ENCODE measurements at places on chromosomes 3 and 15.

DNA sequence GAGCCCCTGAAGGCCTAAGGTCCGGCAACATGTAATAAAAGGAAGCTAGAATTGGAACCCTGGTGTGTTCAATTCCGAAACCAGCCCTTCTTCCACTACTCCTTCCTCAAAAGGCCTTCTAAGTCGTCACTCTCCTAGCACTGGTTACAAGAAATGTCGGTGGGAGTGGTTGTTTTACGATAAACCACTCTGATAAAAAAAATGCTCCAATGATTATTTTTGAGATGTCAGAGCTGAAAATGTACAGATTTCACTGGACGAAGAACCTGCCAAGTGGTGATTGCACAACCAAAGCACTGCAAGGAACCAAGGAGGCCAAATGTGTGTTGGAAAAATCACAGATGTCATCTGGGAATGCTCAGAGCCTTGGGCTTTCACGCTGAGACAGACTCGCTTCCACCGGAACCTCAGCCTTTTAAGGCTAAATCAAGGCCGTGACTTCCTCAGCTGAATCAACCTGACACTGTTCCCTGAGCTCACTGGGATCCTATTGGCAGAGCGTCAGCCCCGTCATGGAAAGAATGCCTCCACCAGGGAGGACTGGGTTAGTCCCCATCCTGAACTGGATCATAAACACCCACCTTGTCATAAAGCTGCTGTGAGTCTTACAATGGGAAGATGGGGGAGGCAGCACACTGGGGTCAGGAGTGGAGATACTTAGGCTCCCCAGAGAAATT, 108.1 kb upstream of the THBS1 start:
- no peak for DNase-seq

DNA sequence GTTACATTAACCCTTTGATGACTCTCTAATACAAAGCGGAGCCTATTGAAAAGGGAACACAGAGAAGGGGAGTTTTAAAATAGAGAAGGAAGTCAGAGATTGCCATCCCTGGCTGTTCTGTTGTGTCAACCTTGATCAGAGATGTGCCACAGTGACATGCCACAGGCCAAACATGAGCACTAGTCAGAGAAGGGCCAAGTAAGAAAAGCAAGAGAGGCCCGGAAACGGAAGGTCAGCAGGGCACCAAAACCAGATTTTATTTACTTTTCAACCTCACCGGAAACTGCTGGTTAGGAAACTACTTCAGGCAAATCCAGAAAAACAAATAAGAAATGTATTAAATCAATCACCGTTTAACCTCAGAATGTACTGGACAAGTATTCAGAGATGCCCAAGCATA, 171.8 kb downstream of the ALCAM start:
- DNase-seq, result no peak

DNA sequence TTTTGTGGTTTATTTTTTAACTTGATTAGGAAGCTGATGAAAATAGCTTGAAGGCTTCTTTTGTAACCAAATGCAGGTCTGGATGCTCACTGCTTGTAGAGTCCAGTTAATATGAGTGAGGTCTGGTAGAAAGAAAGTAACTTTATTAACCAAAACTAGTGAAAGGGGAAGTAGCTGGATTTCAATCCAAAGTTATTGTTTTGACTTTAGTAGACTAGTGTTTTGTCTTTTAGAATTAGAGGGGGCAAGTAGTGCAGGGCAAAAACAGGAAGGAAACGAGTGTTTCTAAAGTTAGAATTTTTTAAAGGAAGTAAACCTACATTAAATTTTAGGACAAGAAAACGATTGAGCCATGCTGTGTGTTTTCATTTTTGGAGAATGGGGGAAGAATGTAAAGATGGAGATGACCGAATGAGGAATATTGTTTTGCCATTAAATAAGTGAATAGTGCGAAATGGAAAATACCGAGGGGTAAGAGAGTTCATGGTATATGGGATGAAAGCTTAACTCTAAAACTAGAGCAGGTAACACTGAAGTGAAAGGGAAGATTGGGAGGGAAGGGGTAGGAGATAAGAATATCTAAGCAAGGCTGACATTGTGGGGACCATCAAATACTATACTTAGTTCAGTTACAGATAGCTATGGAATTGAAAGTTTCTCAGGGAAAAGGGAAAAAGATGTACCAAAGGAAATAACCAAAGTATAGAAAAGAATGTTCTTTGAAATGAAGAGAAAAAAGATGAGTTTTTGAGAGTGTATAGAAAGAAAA, 40.0 kb downstream of the USP3 start:
- no peak for DNase-seq

DNA sequence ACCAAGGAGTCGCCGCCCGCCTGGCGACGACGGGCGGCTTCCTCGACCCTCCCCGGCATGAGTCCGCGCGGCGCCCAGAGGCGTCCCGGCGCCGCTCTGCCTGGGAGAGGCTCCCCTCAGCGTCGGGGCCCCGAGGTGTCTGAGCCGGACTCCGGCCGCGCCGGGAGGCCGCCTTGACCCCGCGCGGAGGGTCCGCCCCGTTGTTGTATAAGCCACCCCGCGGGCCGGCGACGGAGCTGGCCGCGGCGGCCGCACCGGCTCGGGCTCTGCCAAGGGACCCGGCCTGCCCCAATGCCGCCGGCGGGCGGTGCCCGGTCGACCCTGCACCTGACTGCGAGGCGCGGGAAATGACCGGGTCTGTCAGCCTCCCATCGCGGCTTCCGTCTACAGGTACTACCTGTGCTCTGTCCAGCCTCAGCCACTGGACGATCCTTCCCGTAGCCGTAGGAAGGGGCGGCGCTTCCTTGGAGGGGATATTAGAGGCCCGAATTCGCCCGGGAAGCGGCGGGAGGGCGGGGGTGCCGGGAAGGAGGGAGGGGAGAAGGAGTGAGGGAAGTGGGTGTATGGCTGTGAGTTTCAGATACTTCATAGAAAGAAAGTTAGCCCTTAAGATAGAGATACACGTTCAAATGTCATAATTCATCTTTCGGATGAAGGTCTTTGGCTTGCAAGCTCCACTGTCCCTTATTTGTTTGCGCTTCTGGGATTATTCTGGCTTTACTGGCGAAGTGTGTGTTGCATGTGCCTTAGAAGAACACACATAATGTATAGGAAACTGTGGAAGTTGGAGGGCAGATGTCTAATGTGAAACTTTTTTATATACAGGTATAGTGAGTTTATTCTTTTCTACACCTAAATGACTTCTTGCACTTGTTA, 620 bp downstream of the ABHD5 start:
- peak; percentile 28 for DNase-seq

- DNase-seq, result no peak
Observed at GRCh38 chr15:101464999-101465669, 24.4 kb downstream of the PCSK6 start.

DNA sequence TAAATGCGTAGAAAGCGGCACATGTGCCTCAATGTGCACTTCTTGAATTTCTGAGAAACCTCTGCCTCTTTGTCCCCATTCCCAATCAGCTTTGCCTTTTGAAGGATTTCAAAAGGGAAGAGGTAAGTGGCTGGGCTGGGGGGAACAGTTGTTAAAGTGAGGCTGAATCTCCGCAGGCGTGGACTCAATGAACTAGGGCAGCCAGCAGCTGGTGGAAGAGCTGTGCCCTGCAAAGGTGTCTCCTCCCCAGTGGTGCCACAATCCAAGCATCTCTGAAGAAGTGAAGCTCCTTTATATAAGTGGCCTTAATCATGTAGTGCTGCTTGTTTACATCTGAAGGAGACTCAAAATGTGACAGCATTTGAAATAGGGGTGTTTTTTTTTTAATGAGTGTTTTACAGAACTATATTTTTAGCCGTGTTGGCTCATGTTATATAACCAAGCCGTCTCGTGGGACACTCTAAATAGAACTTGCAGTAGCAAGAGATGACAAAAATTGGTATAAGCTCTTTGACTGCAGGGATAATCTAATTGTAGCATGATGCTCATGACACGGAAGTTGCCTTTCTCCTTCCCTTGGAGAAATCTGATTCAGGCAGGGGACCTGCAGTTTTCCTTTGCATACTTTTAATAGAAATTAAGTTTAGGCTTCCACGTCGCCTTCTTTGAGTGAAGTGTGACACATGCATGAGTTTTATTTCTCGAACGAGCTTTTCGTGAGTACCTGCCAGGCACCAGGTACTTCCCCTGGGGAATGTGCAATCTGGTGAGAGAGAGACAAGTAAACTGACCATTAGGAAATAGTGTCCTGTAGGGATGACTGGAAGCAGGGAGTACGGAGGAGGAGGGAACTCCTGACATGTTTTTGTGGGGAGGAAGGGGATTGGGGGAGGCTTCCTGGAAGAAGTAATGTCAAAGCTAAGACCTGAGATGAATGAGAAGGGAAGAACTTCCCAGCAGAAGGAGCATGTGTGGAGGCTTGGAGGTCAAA, 179.7 kb upstream of the BHLHE40 start:
- DNase-seq, result no peak

GRCh38 chr3:108228286-108228685, 6.1 kb upstream of the IFT57 start:
- DNase-seq, result no peak

DNA sequence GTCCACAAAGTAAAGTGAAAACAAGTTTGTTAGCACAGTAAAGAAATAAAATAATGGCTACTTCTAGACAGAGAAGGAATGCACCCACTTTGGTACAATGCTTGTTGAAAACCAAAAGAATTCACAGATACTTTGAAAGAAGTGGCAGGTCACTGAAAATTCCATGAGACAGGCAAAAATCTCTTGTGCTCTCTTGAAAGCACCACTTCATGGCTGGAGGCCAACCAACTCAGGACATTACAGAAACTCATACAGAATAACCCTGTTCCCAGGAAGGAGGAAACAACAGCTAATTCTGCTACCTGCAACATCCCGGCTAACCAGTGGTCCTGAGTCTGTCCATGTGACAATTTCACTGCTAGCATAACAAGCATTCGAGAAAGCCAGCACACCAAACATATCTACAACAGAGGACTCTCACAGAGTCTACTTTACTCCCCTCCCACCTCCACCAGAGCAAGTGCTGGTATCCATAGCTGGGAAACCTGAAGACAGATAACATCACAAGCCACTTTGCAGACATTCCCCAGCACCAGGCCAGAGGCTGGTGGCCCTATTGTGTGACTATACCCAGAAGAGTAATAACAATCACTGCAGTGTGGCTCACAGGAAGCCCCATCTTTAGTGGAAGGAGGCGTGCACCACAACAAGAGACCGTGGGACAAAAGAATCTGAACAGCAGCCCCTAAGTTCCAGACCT, 255.3 kb upstream of the SLITRK3 start:
- no peak for DNase-seq

GRCh38 chr3:37903734-37904133, 42.1 kb downstream of the CTDSPL start:
- no peak for DNase-seq

DNA sequence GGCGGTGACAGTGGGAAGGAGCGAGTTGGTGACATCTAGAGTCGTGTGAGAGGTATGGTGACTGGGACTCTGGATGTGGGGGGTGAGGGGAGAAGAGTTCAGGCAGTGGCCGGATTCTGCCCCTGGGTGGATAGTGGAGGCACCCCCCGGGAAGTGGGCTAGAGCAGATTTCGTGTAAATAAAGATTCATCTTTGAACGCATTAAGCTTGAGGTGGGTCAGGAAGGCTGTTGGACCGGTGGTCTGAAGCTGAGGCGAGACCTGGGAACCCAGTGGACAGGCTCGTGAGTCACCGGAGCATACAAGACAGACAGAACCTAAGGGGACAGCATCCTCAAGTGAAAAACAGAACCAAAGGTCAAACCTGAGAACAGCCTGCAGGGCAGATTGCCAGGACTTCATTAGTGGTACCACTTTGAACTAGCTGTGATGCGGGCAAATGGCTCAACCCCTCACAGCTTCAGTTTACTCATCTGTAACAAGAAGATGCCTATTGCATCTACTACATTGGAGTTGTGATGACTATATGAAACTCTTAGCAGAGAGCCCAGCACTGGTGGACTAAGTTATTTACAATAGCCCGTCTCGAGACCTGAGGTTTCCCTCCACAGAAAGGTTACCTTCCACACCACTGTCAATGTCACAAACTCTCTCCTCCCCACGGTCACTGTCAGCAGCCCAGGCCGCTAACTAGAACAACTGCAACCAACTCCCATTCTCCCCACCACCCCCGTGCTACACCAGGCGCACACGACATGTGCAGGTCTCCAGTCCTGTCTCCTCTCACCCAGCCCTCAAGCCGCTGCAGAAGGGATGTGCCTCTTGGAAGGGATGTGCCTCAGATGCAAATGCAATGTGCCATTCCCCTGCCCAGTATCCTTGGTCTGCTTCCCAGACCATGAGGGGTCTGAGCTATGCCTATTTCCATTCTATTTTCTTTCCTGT, 901 bp upstream of the CLN6 start:
- DNase-seq, result no peak

DNA sequence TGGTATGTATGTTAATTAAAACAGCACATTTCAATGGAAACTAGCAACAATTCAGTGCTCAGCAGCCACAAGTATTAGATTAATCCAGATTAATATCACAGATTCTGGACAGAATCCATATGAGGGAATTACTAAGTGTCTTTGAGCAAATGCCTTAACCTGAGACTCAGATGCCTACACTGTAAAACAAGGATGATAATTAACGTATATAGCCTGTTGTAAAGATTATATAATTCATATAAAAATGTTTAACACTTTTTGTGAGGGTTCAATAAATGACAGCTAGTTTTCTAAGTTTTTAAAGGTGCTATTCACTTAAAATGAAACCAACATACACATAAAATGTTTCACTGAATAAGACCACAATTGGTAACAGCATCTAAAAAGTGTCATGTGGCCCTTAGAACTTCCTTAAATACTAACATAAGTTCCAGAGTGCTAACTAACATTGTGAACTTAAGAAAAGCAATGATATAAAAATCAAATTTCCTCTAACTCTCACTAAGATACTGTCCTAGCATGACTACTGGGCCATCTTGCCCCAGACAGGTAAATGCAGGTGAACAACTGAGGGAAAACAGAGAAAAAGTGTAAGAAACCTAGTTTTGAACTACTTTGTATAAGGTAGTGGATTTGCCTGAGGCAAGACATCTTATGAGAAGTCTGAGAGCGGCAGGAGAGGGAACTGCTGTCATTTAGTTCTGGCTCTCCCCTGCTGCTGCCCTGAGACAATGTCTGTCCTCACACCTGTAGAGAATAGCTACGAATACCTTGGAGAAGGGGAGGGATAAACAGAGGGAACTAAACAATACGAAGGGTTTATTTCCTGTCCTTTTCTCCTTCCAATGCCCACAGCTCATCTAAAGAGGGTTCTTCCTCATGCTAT, 151.3 kb downstream of the ADAM10 start:
- no peak for DNase-seq

GRCh38 chr3:140163159-140163763, 228.3 kb downstream of the CLSTN2 start:
- DNase-seq, result no peak

- no peak for DNase-seq
Observed at GRCh38 chr15:62770111-62770660, 272.4 kb upstream of the TPM1 start.

DNA sequence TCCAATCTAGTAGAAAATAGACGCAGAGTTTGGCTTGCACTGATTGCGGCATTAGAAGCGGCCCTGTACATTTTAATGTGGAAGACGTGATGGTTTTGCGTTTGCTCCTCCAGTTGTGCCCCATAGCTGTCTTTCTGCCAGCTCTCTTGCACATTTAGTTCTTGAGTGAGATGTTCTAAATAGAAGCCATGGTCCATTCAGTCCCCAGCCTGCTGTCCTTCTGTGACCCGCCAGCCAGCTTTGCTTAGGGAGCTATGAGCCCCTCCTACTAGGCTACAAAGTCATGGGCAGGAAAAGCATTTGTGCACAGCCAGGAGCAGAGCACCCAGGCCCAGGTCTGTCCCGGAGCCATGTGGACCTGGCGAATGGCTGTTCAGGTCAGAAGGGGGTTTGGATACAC, 50.3 kb downstream of the APBA2 start:
- no peak for DNase-seq

- DNase-seq, result no peak
Observed at GRCh38 chr3:45921158-45922038, 21.9 kb upstream of the CXCR6 start.

All from NCI-H1092 (cell line).